ENCODE measurements at places on chromosomes 2 and 18. TPM values are rescaled to one million over a fixed set of nuclear protein-coding genes. Genes with fewer than 3 reads are reported as not detected.

ABCB6 gene
- 31.9 TPM for polyA plus RNA-seq

GRCh38 chr2:112029164-112029563 lies 25.9 kb upstream of the TMEM87B start:
- no peak overlapping the region for H3K27ac ChIP-seq
- no peaks in the 10 kb centered on the region for H3K27me3 ChIP-seq
- no peak overlapping the region for H3K4me3 ChIP-seq
- DNase-seq, result no peak
- no peaks in the 10 kb centered on the region for H3K36me3 ChIP-seq
- peaks cover 6% of the 10 kb centered on the region for H3K4me1 ChIP-seq

DNA sequence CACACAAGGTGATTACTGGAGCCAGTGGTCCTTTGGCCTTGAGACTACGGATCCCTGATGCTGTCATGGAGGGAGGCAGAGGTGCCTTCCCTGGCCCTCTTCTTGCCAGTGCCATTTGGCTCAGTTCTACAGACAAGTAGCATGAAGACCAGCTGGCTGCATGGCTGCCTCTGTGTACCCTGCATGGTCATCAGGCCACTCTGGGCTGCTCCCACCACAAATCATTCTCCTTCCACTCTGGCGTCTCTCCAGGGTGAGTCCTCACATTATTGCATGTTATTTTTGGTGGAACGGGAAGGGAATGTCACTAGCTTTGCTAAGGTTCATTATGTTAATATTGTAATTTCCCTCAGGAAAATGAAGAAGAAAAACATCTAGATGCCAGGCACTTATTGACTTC lies 229.8 kb downstream of the VAPA start:
- H3K4me3 ChIP-seq, result no peak overlapping the region
- H3K27ac ChIP-seq, result no peak overlapping the region
- no peaks in the 10 kb centered on the region for H3K27me3 ChIP-seq
- H3K36me3 ChIP-seq, result no peaks in the 10 kb centered on the region

GRCh38 chr2:47595687-47596086 lies 187.3 kb upstream of the MSH6 start:
- no peak for DNase-seq
- H3K4me1 ChIP-seq, result no peaks in the 10 kb centered on the region
- H3K4me3 ChIP-seq, result no peak overlapping the region
- no peak overlapping the region for H3K27ac ChIP-seq
- no peaks in the 10 kb centered on the region for H3K36me3 ChIP-seq

- peaks cover 19% of the 10 kb centered on the region for H3K4me1 ChIP-seq
- H3K27ac ChIP-seq, result peak overlapping the region; percentile 55
- H3K27me3 ChIP-seq, result no peaks in the 10 kb centered on the region
Measured at GRCh38 chr2:241686324-241686649, 328 bp downstream of the DTYMK start.

DNA sequence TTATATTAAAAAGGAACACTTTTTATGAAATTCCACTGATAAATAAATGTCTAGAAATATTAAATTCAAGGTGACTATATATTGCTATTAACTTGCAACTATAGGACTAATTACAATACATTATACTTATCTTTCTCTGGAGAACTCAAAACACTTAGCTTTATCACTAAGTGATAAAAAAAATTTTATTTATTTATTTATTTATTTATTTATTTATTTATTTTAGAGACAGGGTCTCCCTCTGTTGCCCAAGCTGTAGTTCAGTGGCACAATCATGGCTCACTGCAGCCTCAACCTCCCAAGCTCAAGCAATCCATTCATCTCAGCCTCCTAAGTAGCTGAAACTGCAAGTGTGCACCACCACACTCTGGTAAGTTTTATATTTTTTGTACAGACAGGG lies 451.1 kb downstream of the DSC3 start:
- no peak overlapping the region for H3K4me3 ChIP-seq
- H3K27me3 ChIP-seq, result no peaks in the 10 kb centered on the region
- H3K36me3 ChIP-seq, result no peaks in the 10 kb centered on the region
- no peak for DNase-seq
- H3K27ac ChIP-seq, result no peak overlapping the region
